ENCODE measurements at places on chromosomes 4 and X. TPM values are rescaled to one million over a fixed set of nuclear protein-coding genes. Genes with fewer than 3 reads are reported as not detected.

Gene PDGFC
- total RNA-seq, result 97.4 TPM

Gene SPANXN3
- total RNA-seq, result not detected

DNA sequence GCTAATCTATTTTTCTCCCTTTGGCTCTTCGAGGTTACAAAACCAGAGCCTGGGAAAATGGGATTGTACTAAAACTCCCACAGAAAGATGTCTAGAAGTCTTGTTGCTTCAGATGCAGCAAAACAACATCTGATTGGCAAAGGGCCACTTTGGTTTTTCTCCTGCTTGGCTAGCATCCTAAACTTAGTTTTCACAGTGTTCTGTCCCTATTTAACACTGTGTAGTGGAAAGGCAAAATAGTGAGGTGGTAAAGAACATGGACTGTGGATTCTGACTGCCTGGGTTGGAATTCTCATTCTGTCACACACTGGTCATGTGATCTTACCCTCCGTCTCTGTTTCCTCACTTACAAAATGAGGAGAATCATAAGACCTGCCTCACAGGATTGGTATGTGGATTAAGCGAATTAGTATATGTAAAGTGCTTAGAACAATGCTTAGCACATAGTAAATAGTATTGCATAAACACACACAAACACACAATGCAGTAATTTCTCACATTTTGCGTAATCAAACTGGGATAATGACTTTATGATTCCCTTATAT lies 23.5 kb downstream of the TIGD2 start:
- H3K27me3 ChIP-seq, result no peaks in the 10 kb centered on the region
- peak overlapping the region; percentile 25 for H3K27ac ChIP-seq
- H3K4me1 ChIP-seq, result peaks cover 29% of the 10 kb centered on the region
- no peaks in the 10 kb centered on the region for H3K36me3 ChIP-seq
- peak overlapping the region; percentile 18 for H3K4me3 ChIP-seq

DNA sequence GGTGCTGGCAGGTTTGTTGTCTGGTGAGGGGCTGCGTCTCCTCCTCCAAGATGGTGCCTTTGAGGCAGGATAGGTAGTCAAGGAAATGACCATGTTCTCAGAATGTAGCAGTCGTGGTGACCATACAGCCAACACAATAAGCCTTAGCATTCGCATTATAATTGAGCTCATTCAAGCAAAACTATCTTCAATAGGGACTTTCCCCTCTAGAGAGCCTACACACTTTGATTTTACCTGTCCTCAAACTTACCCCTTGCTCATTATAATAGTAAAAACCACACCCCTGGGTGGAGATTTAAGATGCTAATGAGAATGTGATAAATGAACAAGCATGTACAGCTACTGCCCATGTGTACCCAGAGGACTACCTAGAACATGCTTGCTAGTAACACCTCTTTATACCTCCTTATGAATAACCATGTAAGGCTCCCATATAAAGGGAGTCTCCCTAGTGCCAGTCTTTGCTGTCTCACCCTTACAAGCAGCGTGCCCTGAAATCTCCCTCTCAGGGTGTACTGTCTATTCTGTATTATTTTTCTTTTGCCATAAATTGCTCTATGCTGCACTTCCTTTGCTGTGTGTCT lies 48.2 kb downstream of the FGFBP1 start:
- H3K36me3 ChIP-seq, result no peaks in the 10 kb centered on the region
- peaks cover 26% of the 10 kb centered on the region for H3K4me1 ChIP-seq
- H3K27ac ChIP-seq, result no peak overlapping the region
- H3K27me3 ChIP-seq, result peaks cover 8% of the 10 kb centered on the region

DNA sequence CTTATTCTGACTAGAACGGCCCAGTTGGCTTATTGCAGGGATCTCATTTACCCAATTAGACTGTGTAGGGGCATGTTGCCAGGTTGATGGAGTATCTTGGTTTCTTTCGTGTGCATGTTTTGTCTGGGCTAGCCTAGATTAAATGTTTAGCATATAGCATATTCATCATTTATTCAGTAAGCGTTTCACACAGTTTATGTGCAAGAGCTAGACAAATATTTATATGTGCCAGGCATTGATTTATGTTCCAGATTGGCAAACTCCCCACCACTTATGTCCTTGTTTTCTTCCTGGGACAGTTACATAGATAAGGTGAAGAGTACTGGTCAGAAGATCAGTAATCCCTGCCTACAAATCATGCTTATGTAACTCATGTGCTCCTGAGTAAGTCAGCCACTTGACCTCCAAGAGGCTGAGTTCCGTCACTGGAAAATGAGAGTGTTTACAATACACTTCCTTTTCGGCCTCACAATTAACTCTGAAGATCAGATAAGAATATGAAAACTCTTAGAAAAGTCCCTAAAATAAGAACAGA lies 57.2 kb downstream of the RUFY3 start:
- H3K36me3 ChIP-seq, result no peaks in the 10 kb centered on the region
- peak; percentile 62 for DNase-seq
- H3K27me3 ChIP-seq, result no peaks in the 10 kb centered on the region
- peaks cover 8% of the 10 kb centered on the region for H3K4me1 ChIP-seq
- H3K27ac ChIP-seq, result peak overlapping the region; percentile 38

DNA sequence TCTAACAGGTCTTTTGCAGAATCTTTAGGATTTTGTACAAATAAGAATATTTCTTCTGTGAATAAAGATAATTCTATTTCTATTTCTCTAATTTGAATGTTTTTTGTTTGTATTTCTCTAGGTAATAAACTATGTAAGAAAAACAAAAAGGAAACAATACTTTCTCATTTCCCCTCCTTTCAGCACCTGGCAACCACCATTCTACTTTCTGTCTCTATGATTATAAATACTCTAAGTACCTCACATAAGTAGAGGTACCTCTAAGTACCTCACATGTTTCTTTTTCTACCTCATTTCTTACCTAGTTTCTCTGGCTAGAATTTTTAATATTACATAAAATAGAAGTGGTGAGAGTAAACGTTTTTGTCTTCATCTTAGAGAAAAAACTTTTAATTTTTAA lies 550.0 kb downstream of the EPHA5 start:
- H3K27ac ChIP-seq, result no peak overlapping the region
- peaks cover 1% of the 10 kb centered on the region for H3K27me3 ChIP-seq
- no peaks in the 10 kb centered on the region for H3K36me3 ChIP-seq
- DNase-seq, result no peak

DNA sequence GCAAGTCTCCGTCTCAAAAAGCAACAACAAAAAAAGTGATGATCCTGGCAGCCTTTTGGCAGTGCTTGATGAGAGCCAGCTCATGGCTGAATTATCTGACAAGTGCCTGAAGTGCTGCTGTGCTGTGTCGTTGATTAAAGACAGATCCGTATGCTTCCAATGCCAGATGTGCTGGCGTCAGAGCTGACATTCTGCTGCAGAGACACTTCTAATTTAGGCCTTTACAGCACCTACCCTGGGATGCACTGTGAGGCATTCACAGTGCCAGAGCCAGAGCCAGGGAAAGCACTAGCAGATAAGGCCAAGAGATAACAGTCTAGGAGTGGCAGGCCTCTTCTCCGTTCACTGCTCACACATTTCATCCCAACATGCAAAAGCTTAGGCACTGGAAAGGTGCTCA lies 995.5 kb downstream of the RAB28 start:
- no peak overlapping the region for H3K4me3 ChIP-seq
- no peak for DNase-seq
- no peak overlapping the region for H3K27ac ChIP-seq
- H3K36me3 ChIP-seq, result no peaks in the 10 kb centered on the region
- peaks cover 2% of the 10 kb centered on the region for H3K27me3 ChIP-seq

DNA sequence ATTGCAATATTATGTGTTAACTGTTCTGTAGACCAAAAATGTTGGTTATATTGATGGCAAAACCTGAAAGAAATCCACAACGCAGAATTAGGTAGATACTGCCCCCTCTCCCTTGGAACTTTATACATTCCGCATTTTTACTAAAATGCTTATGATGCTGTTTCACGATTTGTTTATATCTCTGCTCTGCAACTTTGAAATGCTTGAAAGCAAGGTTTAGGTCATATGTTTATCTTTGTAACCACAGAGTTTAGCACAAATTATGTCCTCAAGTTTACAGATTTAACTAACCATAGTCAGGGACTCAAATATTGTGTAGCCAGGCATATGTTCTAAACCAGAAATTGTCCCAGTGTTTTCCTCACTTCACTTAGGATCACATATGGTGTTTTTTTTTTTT lies 66.1 kb upstream of the H2AZ1 start:
- H3K27me3 ChIP-seq, result no peaks in the 10 kb centered on the region
- no peak overlapping the region for H3K27ac ChIP-seq
- no peaks in the 10 kb centered on the region for H3K36me3 ChIP-seq

DNA sequence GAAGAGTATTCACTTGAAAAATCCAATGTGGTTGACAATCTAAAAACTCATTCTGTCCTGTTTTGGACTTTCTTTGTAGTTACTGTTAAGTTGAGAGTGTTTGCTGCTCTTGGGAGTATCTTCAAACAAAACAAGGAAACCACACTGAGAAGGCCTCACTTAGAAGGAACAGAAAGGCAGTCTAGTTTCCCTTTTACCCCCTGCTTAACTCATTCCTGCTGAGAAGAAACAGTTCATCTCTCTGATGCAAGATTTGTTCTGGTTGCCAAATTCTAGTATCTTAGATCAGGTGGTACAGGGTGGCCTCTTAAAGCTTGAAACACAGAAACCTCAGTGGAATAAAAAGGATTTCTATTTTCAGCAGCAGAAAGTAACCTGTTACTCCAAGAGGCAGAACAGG lies 41.4 kb downstream of the GUCY2F start:
- no peaks in the 10 kb centered on the region for H3K4me1 ChIP-seq
- no peaks in the 10 kb centered on the region for H3K27me3 ChIP-seq
- H3K27ac ChIP-seq, result no peak overlapping the region
- DNase-seq, result no peak
- H3K36me3 ChIP-seq, result no peaks in the 10 kb centered on the region
- no peak overlapping the region for H3K4me3 ChIP-seq

GRCh38 chr4:53477038-53477565 lies 99.7 kb downstream of the FIP1L1 start:
- H3K27ac ChIP-seq, result peak overlapping the region; percentile 97
- peak overlapping the region; percentile 78 for H3K4me3 ChIP-seq
- H3K4me1 ChIP-seq, result peaks cover 65% of the 10 kb centered on the region
- no peak for DNase-seq
- peaks cover 5% of the 10 kb centered on the region for H3K36me3 ChIP-seq

GRCh38 chr4:189494407-189494806 lies 446.3 kb upstream of the FRG1 start:
- H3K27me3 ChIP-seq, result peaks cover 4% of the 10 kb centered on the region
- no peak for DNase-seq
- no peak overlapping the region for H3K27ac ChIP-seq
- peaks cover 18% of the 10 kb centered on the region for H3K36me3 ChIP-seq

DNA sequence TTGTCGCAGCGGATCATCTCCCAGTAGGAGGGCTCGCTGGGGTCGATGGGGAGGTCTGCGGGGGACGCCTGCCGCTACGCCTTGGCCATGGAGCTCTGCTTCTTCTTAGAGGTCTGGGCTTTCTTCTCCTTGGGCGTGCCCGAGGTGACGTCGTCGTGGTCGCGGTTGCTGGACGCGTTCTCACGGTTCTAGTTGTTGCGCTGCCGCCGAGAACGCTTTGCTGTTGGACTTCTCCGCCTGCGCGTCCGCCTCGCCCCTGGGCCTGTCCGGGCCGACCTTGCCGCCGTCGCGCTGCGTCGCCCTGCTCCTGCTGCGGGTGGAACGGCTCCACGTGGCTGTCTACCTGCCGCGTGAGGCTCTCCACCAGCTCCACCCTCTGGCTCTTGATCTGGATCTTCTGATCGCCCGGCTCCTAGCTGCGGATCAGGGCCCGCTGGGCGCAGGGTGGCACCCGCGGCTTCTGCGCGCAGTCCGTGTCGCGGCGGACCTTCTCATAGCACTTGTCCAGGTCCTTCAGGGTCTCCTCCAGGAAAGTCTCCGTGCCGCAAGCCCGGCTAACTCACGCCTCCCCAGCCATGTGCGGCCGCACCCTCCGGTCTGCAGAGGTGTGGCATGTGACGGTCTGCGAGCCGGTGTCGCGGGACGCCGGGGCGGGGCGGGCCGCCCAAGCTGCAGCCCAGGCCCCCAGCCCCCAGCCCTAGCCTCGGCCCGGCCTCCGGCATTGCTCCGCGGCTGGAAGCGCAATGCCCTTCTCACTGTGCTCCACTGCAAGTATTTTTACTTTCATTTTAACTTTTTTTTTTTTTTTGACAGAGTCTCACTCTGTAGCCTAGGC lies 40.5 kb upstream of the OGT start:
- H3K27me3 ChIP-seq, result no peaks in the 10 kb centered on the region
- no peaks in the 10 kb centered on the region for H3K4me1 ChIP-seq
- 0 out of 2 replicates have a peak, but pooled peaks cover 7% of the 10 kb centered on the region for H3K36me3 ChIP-seq
- H3K27ac ChIP-seq, result no peak overlapping the region

GRCh38 chrX:115535844-115536243 lies 25.1 kb upstream of the PLS3 start:
- peaks cover 36% of the 10 kb centered on the region for H3K4me1 ChIP-seq
- no peak overlapping the region for H3K27ac ChIP-seq
- H3K36me3 ChIP-seq, result no peaks in the 10 kb centered on the region
- no peak overlapping the region for H3K4me3 ChIP-seq
- no peaks in the 10 kb centered on the region for H3K27me3 ChIP-seq

DNA sequence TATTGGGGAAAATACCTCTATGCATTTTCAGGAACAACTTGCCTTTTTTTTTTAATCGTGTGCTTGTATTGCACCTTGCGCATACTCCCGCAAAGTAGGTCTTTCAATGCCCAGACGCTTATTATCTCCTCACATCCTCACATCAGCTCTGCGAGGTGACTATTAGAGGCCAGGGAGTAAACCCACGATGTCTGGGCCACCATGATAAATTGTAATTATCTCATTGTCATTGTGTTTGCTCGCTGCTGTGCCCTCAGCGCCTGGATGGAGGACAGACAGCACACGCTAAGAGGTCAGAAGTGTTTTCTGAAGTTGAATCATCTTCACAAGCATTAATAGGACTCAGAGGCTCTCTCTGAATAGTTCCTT lies 1.0 kb upstream of the RELL1 start:
- peaks cover 50% of the 10 kb centered on the region for H3K4me1 ChIP-seq
- H3K27me3 ChIP-seq, result no peaks in the 10 kb centered on the region
- H3K36me3 ChIP-seq, result no peaks in the 10 kb centered on the region
- DNase-seq, result no peak

- peaks cover 5% of the 10 kb centered on the region for H3K4me1 ChIP-seq
- no peak for DNase-seq
- H3K4me3 ChIP-seq, result no peak overlapping the region
- 0 out of 2 replicates have a peak overlapping the region, but pooled peaks have one; percentile 40 for H3K27ac ChIP-seq
These were observed 23.9 kb upstream of the MXD4 start for GRCh38 chr4:2285613-2286381.

DNA sequence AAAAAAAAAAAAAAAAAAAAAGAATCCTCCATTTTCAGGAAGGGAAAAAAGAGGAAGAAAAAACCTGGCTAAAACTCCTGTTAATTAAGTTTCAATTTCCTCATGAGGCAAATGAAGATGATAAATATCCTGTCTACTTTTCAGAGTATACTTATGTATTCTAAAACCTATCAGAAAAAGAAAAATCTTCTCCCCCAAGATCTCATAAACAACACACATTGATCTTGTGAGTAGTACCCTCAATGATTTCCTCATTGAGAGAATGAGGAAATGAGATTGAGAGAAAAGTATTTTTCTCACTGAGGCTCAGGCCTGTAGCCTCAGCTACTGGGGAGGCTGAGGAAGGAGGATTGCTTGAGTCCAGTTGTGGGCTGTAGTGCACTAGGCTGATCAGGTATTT lies 146.7 kb downstream of the TET2 start:
- no peak for DNase-seq
- H3K4me3 ChIP-seq, result no peak overlapping the region
- no peak overlapping the region for H3K27ac ChIP-seq
- H3K36me3 ChIP-seq, result peaks cover 5% of the 10 kb centered on the region

GRCh38 chr4:41236032-41236431 lies 20.7 kb upstream of the UCHL1 start:
- H3K27ac ChIP-seq, result no peak overlapping the region
- no peak overlapping the region for H3K4me3 ChIP-seq
- no peaks in the 10 kb centered on the region for H3K36me3 ChIP-seq
- DNase-seq, result no peak
- peaks cover 2% of the 10 kb centered on the region for H3K27me3 ChIP-seq

Measured in HFFc6 (cell line).